ENCODE measurements at places on chromosomes 1 and 21.

DNA sequence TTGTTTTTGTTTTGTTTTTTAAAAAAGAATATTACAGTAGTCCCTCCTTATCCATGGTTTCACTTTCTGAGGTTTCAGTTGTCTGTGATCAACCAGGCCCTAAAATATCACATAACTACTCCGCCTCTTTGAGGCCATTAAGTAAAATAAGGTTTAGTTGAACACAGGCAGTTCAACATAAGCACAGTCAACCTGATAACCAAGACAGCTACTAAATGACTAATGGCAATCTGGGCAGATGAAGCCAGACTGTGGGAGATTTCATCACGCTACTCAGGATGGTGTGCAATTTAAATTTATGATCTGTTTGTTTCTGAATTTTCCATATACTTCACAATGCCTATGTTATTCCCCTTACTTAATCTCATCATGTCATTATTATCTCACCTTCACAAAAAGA lies 30.1 kb downstream of the LDLRAD1 start:
- no peak for DNase-seq

DNA sequence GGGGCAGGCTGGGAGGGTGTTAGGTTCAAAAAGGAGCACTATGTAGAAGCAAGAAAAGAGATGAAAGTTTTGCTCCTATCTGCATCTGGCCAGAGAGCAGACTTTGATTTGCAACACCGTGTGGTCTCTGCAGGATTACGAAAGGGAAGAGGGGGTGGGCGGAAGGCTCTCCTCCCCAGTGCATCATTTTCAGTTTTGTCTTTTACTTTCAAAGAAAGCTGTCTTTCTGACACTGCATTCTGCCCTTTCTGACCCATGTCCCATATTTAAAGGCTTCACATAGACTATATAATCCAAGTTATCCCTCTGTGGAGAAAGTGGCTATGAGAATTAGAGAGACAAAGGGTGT lies 126.5 kb downstream of the RHOU start:
- DNase-seq: no peak

DNA sequence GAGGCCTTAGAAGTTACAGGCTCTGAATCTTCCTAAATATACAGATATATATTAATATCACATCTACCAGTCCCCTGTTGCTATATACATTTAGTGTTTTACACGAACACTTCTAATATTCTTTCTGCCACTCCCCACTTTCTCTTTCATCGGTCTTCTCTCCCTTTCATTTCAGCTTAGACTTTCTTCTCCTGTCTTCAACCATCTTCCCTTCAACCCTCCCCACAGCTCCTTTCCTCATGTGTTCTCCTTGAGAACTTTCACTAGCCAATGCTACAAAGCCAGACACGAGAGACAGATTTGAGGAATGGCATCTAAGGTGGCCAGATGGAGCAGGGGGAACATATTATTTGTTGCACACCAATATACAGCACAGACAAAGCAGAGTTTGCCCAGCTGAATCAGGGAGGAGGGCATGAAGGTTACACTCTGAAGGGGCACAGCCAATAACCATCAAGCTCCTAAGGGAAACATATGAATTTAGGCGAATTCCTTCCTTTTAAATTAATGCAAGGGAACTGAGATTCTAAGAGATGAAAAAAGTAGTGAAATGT lies 84.1 kb upstream of the LBR start:
- DNase-seq: no peak

- no peak for DNase-seq
These were observed 467.4 kb downstream of the COL11A1 start for GRCh38 chr1:102640872-102641271.
